Mammary epithelial cell (primary cell): ENCODE measurements at places on chromosomes 7 and 10. TPM values are rescaled to one million over a fixed set of nuclear protein-coding genes. Genes with fewer than 3 reads are reported as not detected.

The VDAC2 gene
- polyA plus RNA-seq: 150 TPM

The SPDYE2B gene
- polyA plus RNA-seq: not detected

The NUTM2E gene
- polyA plus RNA-seq: not detected

The EGR2 gene
- polyA plus RNA-seq: 0.23 TPM

The NAT16 gene
- not detected for polyA plus RNA-seq

The CYP3A7 gene
- polyA plus RNA-seq: 0.02 TPM

The SLC29A4 gene
- 0.59 TPM for polyA plus RNA-seq

DNA sequence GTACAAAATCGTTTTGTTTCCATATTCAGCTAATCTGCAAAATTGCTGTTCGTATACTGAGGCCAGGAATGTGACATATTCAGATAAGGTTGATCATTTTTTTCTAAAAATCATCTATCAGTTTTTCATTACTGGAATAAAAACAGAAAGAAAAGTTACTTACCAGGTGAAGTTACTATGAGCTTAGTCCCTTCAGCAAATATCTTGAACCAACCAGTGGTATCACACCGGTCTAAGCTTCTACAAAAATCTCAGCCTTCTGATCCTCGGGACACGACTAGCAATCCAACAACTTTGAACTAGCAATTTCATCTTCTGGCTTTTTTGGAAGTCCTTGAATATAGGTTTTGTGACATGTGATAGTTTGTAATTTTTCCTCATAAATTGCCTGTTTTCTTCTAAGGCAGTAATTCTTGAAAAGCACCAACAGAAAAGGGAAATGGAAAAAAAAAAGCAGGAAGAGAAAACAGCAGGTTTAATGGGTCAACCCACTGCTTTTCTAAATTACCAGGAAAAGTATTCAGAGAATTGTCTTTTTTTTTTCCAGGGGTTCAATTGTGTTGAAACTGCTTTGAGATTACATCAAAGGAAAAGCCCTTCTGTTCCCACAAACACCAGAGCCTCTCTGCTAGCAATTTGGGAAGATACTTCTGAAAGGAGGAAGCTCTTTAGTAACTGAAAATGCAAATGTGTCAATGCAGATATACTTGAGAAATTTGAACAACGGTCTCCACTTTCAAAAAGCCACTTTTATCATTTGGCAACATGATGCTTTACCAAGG, 2.9 kb upstream of the TARP start:
- no peak for DNase-seq

DNA sequence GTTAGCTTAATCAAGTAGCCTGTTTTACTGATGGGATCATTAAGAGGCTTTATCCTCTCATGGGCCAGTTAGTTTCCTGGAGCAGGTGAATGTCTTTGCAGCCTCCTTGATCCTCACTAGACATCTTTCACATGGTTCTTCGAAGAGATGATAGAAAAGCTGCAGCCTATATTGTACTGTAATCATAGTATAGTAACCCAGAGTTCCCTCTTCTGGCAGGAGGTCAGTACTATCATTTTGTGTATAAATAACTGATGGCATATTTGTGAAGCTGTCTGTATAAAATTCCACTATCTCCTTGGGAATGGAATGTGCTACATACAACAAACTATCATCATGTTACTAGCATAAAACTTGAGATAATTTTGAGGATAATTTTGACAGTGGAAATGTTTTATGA, 123.8 kb upstream of the PRPS1L1 start:
- DNase-seq: no peak

GRCh38 chr7:81684514-81685269, 85.2 kb downstream of the HGF start:
- DNase-seq: peak; percentile 98

DNA sequence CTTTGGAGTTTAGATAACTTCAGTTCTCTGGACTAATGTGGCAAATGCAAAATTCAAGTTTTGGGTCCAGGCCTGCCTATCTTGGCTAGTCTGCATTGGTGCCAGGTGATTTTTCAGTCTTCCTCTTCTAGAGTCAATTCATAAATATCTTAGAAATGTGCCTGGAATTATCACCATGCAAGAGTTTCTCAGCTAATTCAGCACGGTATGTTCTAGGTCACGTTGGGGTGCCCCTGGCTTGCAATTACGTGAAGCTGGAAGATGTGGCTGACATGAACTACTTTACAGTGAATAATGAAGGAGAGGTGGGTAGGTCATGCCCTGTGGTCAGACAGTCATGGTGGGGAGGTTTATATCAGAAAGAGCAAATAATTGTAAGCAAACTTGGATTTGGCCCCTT, 25.0 kb downstream of the ZDHHC6 start:
- no peak for DNase-seq

DNA sequence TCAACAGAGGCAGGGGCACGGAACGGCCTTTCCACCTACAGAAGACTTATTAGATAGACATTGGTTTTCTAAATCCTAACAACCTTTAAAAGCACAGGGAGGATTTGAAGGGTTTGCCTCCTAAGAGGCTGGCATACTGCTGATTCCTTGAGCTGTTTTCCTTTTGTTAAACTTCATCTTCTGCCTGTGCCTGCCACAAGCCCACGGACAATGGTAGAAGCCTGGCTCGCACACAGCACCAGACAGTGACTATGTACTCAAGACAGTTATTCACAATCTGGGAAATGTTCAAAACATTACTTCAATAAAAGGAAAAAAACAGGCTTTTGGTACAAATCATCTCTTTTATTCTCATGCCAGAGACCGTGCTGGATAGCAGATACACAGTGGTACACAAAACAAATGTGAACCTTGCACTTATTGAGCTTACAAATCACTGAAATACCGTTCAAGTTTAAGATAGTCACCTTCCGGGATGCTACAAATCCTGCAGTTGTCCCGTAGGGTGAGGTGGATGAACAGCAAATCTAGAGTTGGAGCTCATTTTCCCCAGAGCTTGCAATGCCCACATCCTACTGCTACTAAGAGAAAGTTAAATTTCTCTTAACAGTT, 63.9 kb downstream of the VPS41 start:
- no peak for DNase-seq

DNA sequence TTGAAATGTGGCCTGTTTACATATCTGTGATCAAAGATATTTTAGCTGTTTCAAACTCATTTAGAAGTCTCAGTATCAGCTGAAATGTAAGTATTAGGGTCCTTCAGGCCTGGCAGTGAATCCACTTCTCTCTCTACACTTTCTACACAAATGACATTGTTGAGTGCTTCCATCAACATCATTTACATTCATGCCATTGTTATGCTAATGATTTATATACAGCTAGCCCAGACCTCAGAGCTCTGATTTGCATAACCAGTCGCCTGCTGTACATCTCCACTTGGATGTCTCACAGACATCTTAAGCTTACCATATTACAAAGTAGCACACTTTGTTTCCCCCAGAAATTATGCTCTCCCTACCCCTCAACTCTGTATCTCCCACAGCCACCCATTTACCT, 71.6 kb downstream of the GSDME start:
- no peak for DNase-seq

GRCh38 chr7:105829681-105830322, 46.6 kb downstream of the ATXN7L1 start:
- no peak for DNase-seq

- peak; percentile 80 for DNase-seq
Measured at GRCh38 chr7:16345979-16346958, 75.1 kb downstream of the CRPPA start.

DNA sequence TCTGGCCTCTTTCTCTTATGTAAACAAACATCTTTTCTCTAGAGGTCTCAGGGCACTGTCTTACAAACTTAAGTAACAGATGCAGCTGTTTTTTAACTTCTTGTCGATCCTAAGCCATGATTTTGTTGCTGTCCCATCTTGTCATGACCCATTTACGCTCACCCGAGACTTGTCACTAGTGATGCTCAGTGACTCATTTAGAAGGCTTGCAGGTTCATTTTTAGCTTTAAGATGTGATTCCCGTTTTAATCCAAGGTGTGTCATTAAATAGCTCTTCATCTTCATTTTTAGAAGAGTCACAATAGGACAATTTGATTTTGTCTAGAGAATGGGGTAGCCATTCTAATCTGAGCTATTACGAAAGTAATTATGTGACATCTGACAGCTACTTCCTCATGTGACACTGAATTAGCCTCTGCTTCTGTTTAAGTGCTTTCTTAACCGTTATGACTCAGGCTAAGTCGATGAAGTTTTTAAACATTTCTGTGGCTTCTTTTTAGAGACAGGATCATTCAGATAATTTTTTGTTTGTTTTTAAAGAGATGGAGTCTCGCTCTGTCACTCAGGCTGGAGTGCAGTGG, 42.7 kb downstream of the SPDYE5 start:
- DNase-seq: no peak
